ENCODE measurements at places on chromosomes 11 and 22.

- no peak for DNase-seq
These were observed 470.1 kb downstream of the NTM start for GRCh38 chr11:131840545-131840944.

- no peak for DNase-seq
These were observed 42.1 kb downstream of the NCAPD3 start for GRCh38 chr11:134181707-134182106.

DNA sequence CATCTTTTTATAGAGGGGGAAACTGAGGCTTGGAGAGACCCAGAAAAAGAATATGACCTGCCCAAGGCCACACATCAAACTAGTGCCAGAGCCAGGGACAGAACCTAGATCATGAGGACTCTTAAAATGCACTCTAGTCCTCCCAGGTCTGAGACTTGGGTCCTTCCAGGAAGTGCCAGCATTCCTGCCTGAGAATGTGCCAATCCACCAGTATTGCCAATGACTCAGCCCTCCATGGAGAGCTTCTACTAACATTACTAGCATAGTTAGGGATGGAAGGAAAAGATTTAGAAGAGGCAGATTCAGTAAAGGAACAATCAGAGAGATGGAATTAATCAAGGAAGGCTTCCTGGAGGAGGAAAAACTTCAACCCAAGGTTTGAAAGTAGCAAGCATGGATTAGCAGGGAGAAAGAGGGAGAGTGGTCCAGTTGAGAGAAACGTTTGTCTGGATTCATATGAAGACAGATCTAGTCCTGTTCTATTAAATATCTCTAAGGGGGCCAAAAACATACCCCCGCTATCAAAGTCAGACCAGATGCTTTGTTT lies 20.1 kb upstream of the SMIM35 start:
- DNase-seq, result no peak

DNA sequence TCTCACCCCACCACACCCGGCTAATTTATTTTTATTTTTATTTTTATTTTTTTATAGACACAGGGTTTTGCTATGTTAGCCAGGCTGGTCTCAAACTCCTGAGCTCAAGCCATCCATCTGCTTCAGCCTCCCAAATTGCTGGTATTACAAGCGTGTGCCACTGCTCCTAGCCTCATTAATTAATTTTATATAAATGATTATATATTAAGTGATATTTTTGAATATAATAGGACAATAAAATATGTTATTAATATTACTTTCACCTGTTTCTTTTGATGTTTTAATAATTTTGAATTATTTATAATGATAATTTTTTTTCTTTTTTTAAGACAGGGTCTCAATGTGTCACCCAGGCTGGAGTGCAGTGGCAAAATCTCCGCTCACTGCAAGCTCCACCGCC lies 2.2 kb upstream of the SEC14L4 start:
- no peak for DNase-seq

- DNase-seq, result no peak
These were observed at the start of gene TSKU for GRCh38 chr11:76783294-76783895. Gene TSKU, plus strand, starts transcription at chr11:76783356. Its CDS starts 12,261 bp downstream, at chr11:76795617.

DNA sequence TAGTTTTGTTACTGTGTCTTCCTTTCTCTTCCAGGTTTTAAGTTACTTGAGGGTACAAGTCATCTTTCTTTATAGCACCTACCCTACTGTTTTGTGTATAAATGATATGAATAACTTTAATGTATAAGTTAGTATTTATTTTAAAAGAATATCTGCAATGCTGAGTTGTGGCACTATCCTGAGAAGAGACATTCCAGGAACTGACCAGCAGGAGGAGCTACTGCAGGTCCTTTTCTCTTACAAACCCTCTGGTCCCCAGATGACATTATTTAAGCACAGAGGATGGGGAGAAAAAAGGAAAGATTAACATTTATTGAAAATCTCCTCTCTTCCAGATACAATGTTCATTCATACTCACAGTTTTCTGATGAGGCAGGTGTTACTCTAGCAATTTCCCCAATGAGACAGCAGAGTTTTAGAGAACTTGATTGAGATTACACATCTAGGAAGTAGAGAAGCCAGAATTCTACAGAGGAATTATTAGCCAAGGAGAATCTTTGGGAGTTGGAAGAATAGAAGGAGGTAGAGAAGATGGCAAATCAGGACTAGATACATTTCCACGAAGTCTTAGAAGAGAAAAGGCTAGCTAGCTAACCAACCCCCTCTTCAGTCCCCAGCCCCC lies 541.2 kb upstream of the API5 start:
- DNase-seq, result no peak

GRCh38 chr11:94516725-94517124 lies 4.5 kb downstream of the C11orf97 start:
- no peak for DNase-seq

DNA sequence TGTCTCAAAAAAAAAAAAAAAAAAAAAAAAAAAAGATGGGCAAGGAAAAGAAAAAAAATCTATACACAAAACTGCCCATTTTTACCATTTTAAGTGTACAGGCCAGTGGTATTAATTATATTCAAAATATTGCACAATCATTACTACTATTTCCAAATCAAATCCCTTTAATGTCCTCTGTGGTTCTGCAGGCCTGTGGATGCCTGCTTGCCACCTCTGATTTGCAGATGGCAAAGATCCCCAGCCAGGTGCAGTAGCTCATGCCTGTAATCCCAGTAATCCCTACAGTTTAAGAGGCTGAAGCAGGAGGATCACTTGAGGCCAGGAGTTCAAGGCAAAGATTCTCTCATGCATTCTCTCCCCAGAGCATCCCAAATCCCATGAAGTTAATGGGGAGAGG lies 20.2 kb downstream of the RFPL1 start:
- DNase-seq, result no peak

GRCh38 chr11:115300660-115301428 lies 203.4 kb downstream of the CADM1 start:
- no peak for DNase-seq

DNA sequence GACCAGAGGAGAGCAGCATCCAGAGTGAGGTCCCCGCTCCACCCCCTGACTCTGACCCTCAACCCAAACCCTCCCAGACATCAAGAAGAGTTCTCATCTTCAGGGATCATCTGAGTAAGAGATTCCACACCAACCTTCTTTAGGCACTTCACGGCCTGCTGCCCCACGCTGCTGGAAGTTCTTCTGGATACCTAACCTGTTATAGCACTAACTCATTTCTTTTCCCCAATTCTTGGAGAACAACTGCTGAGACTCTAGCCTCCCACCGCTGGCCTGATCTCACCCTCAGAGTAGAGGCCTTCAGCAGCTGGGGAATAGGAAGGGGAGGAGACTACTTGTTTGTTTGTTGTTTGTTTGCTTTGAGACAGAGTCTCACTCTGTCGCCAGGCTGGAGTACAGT lies 7.3 kb downstream of the TMPRSS13 start:
- DNase-seq, result peak; percentile 1

- DNase-seq, result peak; percentile 61
These were observed 6.9 kb downstream of the BCL9L start for GRCh38 chr11:118918686-118919280.

GRCh38 chr11:70536051-70536877 lies 137.9 kb downstream of the CTTN start:
- DNase-seq, result no peak

GRCh38 chr22:36467946-36468345 lies 13.5 kb downstream of the TXN2 start:
- no peak for DNase-seq

DNA sequence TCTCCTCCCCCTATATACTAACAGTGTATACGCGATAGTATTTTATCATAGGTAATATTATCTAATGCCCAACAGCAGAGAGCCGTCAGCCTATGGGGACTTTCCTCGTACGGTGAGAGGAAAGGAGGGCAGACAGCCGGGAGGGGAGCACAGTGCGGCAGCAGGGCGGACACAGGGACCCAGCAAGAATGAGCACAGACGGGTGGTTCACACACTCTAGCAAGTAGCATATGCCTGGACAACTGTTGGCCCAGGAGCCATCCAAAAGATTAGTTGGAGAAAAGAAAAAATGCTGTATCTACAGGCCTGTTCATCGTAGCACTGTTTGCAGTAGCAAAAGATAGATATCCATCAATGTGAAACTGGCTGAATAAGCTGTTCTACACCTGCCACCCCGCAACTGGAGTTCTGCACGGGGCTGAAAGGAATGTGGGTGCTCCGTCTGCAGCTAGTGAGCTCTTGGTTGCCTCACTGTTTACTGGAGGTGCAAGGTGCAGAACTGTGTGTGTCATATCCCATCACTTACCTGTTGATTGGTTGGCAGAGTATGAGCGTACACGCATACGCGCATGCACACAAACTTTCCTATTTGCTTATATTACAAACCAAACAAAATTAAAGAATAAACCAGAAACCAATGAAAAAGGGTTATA lies 324.3 kb downstream of the TBC1D22A start:
- no peak for DNase-seq

- DNase-seq, result no peak
These were observed 28.0 kb upstream of the TP53AIP1 start for GRCh38 chr11:128970598-128971190.

DNA sequence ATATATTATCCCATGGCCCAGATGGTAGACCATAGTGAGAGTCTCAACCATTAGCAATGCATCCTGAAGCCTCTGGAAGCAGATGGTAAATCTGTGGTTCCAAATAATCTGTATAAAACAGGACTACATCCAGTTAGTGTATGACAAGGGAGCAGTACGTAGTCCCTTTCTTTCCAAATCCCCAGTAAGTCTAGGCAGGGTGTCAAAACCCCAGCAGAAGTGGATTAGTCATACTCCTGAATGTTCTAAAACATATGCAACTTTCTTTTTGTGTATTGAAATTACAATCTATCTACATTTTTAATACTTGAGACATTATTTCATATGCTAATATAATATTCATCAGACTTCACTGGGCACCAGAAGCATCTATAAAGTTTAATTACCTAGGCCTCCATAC lies 295.1 kb upstream of the ANO5 start:
- no peak for DNase-seq

DNA sequence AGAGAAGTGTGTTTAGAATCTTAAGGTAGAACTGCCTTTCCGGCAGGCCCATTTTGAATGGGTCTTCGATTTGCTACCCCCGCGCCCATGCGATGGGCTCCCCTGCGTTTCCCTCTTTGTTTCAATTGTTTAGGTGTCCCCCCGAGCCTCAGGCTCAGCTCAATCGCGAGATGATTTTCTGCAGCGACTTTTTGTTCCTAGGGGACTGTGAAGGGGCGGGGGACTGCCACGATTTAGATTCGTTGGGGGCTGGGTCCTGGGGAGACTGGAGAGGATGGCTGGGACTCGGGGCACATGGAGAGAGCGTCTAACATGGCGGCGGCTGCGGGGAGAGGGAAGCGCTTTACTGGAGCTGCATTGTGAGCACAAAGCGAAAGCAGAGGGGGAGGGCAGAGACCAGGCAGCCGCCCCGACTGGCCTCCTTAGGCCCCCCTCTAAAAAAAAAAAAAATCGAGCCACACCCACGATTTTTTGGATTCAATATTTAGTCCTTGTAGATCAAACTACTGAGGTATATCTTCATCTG lies 1.7 kb downstream of the CAPRIN1 start:
- DNase-seq, result peak; percentile 60

- no peak for DNase-seq
These were observed 16.4 kb upstream of the IL2RB start for GRCh38 chr22:37165940-37166674.

- DNase-seq, result no peak
These were observed 10.4 kb downstream of the RCOR2 start for GRCh38 chr11:63906585-63906984.

- DNase-seq, result peak; percentile 82
These were observed 29.2 kb upstream of the XBP1 start for GRCh38 chr22:28829358-28830181.

DNA sequence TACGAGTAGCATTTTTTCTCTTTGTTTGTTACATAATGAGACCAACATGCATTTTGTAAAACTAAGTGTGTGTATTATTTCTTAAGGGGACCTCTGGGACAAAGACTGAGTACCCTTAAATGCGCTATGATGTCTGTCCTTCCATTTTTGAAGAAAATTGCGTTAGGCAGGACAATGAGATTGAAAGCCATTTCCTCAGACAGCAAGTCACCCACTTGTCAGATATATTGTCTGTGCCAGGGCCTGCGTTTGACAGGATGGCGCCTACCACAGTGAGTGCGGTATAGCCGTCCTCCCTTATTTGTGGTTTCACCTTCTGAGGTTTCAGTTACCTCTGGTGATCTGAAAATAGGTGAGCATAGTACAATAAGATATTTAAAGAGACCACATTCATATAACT lies 2.2 kb downstream of the AP2A2 start:
- DNase-seq, result no peak

DNA sequence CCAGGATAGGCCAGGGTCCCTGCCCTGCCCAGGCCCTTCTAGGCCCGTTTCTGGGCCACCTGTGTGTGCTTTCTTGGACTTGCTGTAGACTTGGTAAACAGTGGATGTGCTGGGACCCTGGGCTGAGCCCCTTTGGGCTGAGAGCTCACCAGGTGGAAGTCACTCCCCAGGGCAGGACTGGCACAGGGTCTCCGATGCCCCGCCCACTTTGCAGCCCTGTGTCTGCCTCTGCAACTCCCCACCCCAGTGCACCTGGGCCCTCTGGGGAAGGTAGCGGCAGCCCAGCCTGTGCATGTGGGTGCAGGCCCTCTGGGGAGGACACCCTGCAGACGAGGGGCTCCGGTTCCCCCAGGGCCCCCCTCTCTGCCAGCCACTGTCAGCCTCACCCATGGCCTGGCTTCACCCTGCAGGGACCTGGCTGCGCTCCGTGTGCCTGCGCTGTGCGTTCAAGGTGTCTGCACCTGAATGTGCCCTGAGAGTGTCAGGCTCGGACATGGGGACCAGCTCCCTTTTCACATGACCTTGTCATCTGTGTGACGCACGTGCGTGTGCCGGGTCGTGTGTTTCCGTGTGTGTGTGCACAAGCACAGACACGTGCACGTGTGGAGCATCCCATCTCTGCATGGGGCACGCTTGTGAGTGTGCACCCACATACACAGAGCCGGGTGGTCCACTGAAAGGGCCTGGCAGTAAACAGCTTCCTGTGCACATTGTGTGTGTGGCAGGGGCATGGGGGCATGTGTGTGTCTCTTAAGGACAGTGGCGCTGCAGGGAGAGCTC lies 118.5 kb downstream of the KCNQ1OT1 start:
- no peak for DNase-seq

DNA sequence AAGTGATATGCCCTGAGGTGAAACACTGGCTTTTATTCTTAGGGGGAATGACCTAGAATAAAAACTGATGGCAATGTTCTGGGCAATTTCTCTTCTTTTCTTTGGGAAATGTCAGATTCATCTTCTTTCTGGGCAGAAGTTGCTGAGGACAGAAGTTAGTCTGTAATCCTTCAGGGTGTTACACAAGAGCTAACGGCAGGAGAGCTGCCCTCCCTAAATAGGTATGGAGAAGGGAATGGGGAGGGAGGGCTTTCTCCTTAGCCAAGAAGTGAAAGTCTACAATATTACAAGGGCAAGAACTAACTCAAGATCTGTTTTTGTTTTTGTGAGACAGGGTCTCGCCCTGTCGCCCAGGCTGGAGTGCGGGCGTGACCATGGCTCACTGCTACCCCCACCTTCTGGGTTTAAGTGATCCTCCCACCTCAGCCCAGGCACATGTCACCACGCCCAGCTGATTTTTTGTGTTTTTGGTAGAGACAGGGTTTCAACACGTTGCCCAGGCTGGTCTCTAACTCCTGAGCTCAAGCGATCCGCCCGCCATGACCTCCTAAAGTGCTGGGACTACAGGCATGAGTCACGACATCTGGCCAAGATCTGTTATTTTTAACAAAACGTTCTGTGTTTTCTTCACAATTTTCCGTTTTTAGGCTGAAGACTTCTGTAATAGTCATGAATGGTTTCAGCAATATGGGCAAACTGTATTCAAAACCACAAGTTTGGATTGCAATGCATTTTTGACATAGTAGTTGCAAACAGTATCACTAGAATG lies 7.2 kb downstream of the PIWIL4 start:
- DNase-seq, result peak; percentile 54

GRCh38 chr11:44875037-44875436 lies 75.6 kb downstream of the TP53I11 start:
- no peak for DNase-seq

All from ovary (tissue), 10 donors.